A549 treated with ZK216348 at 1 μM for 4 hours (cell line): ENCODE measurements at places on chromosomes 3 and 15. TPM values are rescaled to one million over a fixed set of nuclear protein-coding genes. Genes with fewer than 3 reads are reported as not detected.

Gene WDR72
- 4.2 to 6.9 TPM (median 6.7 TPM) in 5 replicates for total RNA-seq

Gene CTXN2
- total RNA-seq, result not detected in 5 replicates

Gene PPARG
- total RNA-seq, result 34.3 to 43.0 TPM (median 40.4 TPM) in 5 replicates

Gene FEZF2
- total RNA-seq, result not detected in 5 replicates

Gene MYRIP
- not detected in 5 replicates for total RNA-seq

Gene KY
- total RNA-seq, result 0.07 to 0.25 TPM (median 0.20 TPM) in 3 of 5 replicates, not detected in the others

Gene GABRA5
- total RNA-seq, result 84.5 to 124 TPM (median 113 TPM) in 5 replicates

Gene TIGIT
- not detected in 5 replicates for total RNA-seq

Gene C2CD4B
- total RNA-seq, result 0.16 to 0.46 TPM (median 0.21 TPM) in 3 of 5 replicates, not detected in the others

Gene PCSK6
- 8.8 to 12.2 TPM (median 10.7 TPM) in 5 replicates for total RNA-seq

Gene MEGF11
- total RNA-seq, result 0.18 to 0.86 TPM (median 0.44 TPM) in 5 replicates

Gene BLM
- total RNA-seq, result 11.6 to 18.7 TPM (median 12.6 TPM) in 5 replicates

Gene POPDC2
- total RNA-seq, result 0.13 to 0.73 TPM (median 0.37 TPM) in 4 of 5 replicates, not detected in the other

Gene SCG5
- 2.3 to 4.4 TPM (median 2.7 TPM) in 5 replicates for total RNA-seq

Gene MME
- total RNA-seq, result not detected in 5 replicates

Gene DLEC1
- 0.05 to 0.09 TPM in 2 of 5 replicates, not detected in the others for total RNA-seq

Gene P3H2
- 26.7 to 37.7 TPM (median 35.2 TPM) in 5 replicates for total RNA-seq

Gene REC114
- not detected in 5 replicates for total RNA-seq

Gene TTC21A
- total RNA-seq, result 1.2 to 2.9 TPM (median 2.1 TPM) in 5 replicates

Gene TNFAIP8L3
- 13.1 to 22.4 TPM (median 16.4 TPM) in 5 replicates for total RNA-seq

Gene ACOX2
- 7.4 to 11.4 TPM (median 8.2 TPM) in 5 replicates for total RNA-seq

Gene RARB
- 5.0 to 9.4 TPM (median 7.9 TPM) in 5 replicates for total RNA-seq

Gene ALDH1L1
- 0.06 to 0.27 TPM (median 0.11 TPM) in 5 replicates for total RNA-seq

Gene ARRDC4
- total RNA-seq, result 0.13 to 0.31 TPM (median 0.21 TPM) in 5 replicates

Gene CRABP1
- 1.0 to 2.1 TPM (median 1.3 TPM) in 5 replicates for total RNA-seq

Gene LIPC
- total RNA-seq, result 0.11 to 0.29 TPM in 2 of 5 replicates, not detected in the others

Gene FILIP1L
- 0.11 to 0.27 TPM (median 0.18 TPM) in 4 of 5 replicates, not detected in the other for total RNA-seq

Gene SLC24A5
- not detected in 5 replicates for total RNA-seq

Gene EIF4G1
- 221 to 295 TPM (median 267 TPM) in 5 replicates for total RNA-seq
